ENCODE measurements at places on chromosomes 11 and 22. TPM values are rescaled to one million over a fixed set of nuclear protein-coding genes. Genes with fewer than 3 reads are reported as not detected.

Gene CDC42BPG
- total RNA-seq = 2.3 TPM

Gene MPZL3
- total RNA-seq = 119 TPM

Gene CTTN
- 17.0 TPM for total RNA-seq

Gene SCGB1D2
- not detected for total RNA-seq

Gene APOA4
- total RNA-seq = not detected

Gene UBQLNL
- not detected for total RNA-seq

Gene NPAS4
- not detected for total RNA-seq

Gene MGAT3
- 0.37 TPM for total RNA-seq

Gene CLMP
- 0.09 TPM for total RNA-seq

Gene ABCG4
- 0.18 TPM for total RNA-seq

DNA sequence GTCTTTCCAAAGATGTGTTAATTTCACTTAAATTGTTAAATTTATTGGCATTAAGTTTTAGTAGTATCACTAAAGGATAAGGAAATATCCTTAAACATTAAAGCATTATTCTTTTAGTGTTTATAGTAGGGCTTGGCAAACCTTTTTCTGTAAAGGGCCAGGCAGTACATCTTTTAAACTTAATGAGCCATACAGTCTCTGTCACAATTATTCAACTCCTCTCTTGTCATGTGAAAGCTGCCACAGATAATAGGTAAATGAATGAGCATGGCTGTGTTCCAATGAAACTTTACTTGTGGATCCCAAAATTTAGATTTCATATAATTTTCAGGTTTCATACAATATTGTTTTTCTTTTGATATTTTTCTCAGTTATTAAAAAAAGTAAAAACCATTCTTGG is 268.2 kb upstream of the C11orf87 start:
- DNase-seq = no peak

- DNase-seq = no peak
Observed at GRCh38 chr11:131311776-131312514, 58.5 kb upstream of the NTM start.

DNA sequence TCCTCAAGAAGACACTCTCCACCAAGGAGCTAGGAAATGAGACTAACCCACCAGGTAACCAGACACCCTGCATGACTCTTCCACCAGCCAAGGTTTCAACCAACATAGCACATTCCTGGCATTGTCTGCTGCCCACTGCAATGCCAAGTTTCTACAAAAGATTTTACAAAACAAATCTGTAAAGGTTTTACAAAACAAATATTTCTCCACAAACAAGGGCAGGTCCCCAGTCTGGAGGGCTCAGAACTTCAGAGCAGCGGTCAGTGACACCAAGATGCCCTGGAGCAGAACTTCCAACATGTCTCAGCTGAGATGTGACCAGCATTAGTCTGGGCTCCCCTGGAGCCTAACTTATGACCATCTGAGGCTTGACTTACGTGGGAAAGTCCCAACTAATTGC is 14.0 kb downstream of the GALNT18 start:
- DNase-seq = no peak

GRCh38 chr11:6142936-6143335 is 27.2 kb downstream of the OR52B2 start:
- no peak for DNase-seq

- no peak for DNase-seq
Observed at GRCh38 chr22:35555483-35555890, 14.9 kb downstream of the RASD2 start.

DNA sequence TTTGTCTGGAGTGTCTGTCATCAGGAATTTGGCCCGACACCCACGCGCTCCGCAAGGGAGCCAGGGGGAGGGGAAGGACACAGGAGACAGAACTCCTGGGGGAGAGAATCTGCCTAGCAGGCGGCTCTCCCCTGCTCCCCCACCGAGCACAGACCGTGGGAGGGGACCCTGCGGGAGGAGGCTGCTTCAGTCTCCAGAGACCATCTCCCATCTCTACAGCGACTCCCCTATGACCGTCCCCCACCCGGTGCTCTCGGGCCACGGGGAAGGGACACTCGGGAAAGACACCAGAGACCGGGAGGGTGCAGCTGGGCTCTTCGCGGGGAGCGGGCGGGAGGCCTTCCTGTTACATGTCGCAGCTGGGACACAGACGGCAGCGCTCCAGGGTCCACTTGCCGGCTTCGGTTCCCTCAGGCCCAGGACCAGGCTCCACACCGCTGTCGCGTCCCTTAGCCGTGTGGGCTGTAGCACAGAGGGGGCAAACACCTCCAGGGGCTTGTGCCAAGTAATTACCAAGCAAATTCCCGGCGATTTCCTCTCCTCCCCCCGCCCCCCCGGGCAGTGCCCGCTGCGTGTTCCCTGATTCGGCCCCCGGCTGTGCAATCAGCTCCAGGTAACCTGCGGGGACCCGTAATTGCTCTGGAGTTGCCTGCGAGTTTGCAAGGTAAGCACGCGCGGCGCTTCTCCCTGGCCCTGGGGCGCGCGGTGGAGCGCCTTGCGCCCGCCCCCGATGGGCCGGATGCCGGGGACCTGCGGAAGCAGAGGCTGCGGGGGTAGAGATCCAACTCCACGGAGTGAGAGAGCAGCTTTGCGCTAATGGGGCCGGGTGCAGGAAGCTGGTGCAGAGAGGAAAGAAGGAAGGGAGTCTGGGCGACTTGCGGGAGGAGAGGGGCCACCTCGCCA is 155.1 kb upstream of the CADM1 start:
- DNase-seq = no peak

DNA sequence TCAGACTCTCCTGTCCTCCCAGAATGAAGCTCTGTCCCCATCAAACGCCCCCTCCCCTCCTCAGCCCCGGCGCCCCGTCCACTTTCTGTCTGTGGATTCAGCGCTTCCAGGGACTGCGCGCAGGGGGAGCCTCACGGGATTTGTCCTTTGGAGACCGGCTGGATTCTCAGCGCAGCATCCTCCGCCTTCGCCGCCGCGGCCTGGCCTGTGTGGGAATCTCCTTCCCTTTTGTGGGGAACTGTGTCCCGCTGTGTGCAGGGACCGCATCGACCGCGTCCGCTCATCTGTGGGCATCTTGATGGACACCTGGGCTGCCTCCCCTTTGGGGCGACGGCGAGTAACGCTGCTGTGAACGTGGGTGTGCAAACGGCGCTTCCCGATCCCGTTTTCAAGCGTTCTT is 1.1 kb upstream of the SCT start:
- DNase-seq = peak; percentile 48

- DNase-seq = no peak
Observed at GRCh38 chr11:69683764-69684333, 8.7 kb upstream of the LTO1 start.

GRCh38 chr11:107928767-107929507 is 689 bp downstream of the RAB39A start:
- no peak for DNase-seq

DNA sequence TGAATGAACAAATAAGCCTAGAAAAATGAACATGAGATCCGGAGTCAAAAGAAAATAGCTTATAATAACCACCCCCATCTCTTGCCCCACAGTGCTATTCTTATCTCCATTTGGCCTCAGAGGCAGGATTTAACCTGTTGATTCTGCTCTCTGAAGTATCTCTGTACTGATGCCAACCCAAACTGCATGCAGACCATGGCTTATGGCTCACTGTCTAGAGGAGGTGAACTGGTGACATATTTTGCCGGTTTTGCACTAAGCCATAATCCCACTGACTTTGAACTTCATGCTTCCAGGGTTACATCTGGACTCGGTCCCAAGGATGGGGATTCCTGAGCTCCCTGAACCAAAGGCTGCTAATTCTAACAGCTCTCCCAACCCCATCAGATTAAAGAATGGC is 397.1 kb downstream of the TENM4 start:
- no peak for DNase-seq

GRCh38 chr11:44407211-44407996 is 97.5 kb upstream of the ALX4 start:
- no peak for DNase-seq

- DNase-seq = no peak
Observed at GRCh38 chr11:6475936-6476335, 2.2 kb upstream of the TRIM3 start.

- DNase-seq = no peak
Observed at GRCh38 chr22:44847892-44848291, 95.5 kb downstream of the ARHGAP8 start.

DNA sequence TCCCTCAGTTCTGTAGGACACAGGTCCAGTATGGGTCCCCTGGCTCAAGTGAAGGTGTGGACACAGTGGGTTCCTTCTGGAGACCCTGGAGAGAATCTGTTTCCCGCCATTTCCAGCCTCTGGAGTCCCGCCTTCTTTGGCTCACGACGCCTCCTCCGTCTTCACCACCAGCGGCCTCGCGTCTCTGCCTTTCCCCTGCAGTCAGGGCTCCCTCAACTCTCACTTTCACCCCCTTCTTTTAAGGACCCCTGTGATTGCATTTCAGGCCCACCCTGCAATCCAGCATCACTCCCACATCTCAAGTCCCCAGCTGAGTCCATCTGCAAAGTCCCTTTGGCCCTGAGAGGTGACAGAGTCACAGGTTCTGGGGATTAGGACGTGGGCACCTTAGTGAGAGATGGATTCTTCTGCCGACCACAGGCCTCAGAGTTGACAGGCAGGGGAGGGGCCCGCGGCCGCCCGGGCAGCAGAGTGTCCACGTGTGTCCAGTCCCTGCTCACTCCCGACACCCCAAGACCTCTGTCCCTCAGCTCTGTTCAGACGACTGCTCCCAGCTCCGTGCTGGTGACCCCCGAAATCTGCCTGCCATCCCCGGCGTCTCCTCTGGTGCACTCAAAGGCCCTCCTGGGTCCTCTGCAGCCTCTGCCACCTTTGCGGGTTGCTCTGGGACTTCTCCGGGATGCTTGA is 36.9 kb upstream of the KRTAP5-7 start:
- DNase-seq = no peak

DNA sequence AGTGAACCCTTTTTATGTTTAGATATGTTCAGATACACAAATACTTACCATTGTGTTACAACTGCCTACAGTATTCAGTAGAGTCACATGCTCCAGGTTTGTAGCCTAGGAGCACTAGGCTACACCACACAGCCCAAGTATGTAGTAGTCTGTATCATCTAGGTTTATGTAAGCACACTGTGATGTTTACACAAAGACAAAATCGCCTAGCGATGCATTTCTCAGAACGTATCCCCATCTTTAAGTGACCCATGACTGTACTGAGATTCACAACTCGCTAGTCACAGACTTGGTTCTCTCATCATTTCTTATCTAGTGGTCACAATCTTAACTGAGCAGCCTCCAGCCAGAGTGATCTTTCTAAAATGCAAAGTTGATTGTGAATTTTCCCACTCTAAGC is 119.2 kb downstream of the RASSF10 start:
- DNase-seq = no peak

DNA sequence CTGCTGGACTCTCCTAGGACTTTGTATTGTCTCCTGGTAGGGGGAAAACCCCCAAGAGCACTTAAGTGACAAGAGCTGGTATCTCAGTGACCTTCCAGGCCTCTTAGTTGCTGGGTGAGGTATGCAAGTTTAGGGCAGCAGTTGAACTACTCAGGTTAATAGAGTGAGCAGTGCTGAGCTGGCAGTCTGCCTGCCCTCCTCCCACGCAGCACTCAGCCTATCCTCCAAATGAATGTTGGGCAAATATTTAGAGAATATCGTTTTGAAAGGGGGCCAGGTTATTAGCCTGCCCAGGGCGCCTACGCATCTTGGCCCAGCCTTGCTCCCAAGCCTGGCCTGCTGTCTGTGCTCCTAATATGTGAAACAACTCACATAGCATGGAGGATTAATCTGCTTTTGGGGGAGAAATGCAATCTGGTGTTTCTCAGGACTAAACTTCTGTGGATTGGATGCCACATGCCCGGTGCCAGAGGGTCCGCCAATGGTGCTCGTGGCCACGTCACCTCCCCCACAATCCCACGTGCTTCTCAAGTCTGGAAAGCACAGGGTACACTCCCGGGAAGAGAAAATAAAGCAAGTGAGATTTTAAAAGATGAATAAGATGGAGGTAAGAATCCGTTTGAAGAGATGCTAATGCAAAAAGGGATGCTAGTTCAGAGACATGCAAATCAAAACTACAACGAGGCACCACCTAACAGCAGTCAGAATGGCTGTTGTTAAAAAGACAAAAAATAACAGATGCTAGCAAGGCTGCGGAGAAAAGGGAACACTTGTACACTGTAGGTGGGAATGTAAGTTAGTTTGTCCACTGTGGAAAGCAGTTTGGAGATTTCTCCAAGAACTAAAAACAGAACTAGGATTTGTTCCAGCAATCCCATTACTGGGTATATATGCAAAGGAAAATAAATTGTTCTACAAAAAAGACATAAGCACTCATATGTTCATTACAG is 67.7 kb downstream of the SPON1 start:
- no peak for DNase-seq

DNA sequence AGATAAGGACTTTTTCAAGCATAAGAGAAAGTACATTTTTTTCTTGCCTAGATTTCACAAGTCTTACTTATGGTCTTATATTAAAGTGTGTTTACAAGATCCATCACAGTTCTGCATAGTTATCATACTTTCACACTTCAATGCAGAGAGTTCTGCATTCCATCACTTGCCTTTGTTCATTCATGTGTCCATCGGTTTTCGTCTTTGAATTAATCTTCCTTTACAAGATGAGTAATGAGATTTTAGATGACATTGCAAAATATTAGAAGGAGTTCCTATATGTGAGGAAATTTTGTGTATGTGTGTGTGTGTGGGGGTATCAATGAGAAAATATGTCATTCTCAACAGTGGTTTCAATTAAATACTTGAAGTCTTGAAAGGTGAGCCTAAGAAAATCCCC is 98.1 kb upstream of the GUCY1A2 start:
- DNase-seq = no peak

DNA sequence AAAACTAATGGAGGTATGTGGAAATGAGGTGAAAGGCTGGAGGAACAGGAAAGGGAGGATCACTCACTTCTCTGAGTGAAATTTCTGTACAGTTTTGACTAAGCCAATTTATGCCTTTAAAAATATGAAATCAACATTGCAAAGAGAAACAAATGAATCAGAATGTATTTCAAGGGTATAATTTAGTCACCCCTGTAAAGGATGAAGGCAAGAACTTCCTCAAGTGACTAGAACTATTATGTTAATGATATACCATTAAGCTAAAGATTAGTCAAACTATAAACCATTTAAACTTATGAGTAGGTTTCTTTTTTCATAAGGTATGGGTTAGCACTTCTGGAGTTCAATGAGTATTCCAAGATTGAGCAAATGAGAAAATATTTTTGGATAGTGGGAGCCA is 184.5 kb upstream of the CHORDC1 start:
- DNase-seq = no peak

DNA sequence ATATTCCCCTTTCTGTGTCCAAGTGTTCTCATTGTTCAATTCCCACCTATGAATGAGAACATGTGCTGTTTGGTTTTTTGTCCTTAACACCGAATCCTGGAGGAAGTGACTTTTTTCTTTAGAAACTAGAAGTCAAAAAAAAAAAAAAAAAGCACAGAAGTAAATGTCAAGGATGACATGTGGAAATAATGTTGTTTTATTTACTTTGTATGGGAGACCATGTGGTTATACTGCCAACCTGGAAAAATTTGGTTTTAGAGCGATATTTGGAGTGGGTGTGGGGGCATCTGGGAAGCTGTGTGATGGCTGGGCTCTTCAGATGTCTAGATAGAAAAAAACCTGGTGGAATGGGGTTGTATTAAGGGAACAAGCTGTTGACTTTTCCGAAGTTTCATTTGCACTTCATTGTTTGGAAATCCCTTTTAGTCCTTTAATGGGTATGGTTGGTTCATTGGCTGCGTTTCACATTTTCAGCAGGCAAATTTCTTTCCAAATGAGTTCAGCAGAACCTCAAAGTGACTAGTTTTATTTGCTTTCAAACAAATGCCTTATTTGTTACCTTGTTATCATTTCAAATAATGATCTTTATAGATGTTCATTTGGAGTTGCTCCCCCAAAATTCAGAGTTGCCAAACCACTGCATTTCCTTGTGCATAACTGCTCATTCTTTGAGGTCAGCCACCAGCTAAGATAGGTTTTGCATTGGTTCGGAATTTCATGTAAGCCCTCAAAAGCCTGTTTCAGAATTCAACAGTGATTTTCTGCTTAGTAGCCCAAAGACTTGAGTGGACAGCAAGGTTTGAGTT is 508.2 kb downstream of the METTL15 start:
- DNase-seq = no peak
